ENCODE measurements at places on chromosomes 12 and 14.

- H3K27ac ChIP-seq, result no peak overlapping the region
- no peaks in the 10 kb centered on the region for H3K4me1 ChIP-seq
- DNase-seq, result no peak
- no peaks in the 10 kb centered on the region for H3K36me3 ChIP-seq
- H3K4me3 ChIP-seq, result no peak overlapping the region
- H3K27me3 ChIP-seq, result no peaks in the 10 kb centered on the region
Observed at GRCh38 chr12:88132392-88132791, 9.5 kb downstream of the CEP290 start.

- no peak for DNase-seq
- H3K27me3 ChIP-seq, result no peaks in the 10 kb centered on the region
- peak overlapping the region; percentile 83 for H3K27ac ChIP-seq
Observed at GRCh38 chr14:23556700-23557440, 799 bp downstream of the THTPA start.

- no peak overlapping the region for H3K27ac ChIP-seq
- H3K4me1 ChIP-seq, result no peaks in the 10 kb centered on the region
- peaks cover 42% of the 10 kb centered on the region for H3K36me3 ChIP-seq
- no peaks in the 10 kb centered on the region for H3K27me3 ChIP-seq
- no peak for DNase-seq
Observed at GRCh38 chr14:72961579-72962335, 35.5 kb downstream of the DCAF4 start.

DNA sequence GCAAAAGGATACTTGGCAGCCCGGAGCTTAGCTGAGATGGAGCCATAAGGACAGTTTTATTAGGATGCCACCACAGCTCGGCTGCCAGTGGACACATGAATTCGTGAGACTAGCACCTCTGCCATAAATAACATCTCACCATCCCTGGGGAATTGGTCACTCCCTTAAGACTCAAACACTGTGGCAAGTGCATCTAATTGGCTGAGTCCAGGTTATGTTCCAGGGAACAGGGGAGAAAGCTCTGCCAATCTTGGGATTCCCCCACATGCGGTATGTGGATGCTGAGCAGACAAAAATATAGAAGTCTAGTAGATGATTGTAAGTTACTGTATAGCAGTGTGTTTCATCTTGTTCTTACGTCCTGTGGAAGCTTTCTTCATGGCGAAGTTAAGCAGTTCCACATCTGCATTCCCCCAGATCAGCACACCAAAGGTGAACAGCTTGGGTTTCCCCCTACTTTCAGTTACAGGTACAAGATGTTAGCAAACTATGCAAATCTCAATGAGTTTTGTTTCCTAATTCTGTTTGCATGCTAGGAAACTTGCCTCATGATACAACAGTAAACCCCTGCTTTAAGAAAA is 131.1 kb downstream of the ETV6 start:
- H3K36me3 ChIP-seq, result no peaks in the 10 kb centered on the region
- H3K4me3 ChIP-seq, result no peak overlapping the region
- DNase-seq, result no peak
- H3K27me3 ChIP-seq, result no peaks in the 10 kb centered on the region
- H3K4me1 ChIP-seq, result no peaks in the 10 kb centered on the region
- no peak overlapping the region for H3K27ac ChIP-seq

DNA sequence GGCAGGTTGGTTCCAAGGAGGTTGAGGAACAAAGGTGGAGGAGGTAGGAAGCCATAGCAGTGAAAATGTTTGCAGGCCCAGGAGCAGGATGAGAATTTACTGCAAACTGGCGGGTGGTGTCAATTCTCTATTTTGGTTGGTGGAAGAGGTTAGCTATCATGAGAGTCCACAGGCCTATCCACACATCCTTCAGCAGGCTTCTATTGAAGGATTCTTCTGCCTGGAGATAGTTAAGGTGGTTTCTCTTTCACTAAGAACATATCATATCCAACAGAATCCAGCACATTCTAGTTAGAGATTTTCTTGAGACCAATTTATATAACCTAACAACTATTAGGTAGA is 68.9 kb upstream of the DYRK2 start:
- no peaks in the 10 kb centered on the region for H3K27me3 ChIP-seq
- H3K4me3 ChIP-seq, result peak overlapping the region; percentile 47
- DNase-seq, result no peak
- no peak overlapping the region for H3K27ac ChIP-seq
- peaks cover 50% of the 10 kb centered on the region for H3K4me1 ChIP-seq

DNA sequence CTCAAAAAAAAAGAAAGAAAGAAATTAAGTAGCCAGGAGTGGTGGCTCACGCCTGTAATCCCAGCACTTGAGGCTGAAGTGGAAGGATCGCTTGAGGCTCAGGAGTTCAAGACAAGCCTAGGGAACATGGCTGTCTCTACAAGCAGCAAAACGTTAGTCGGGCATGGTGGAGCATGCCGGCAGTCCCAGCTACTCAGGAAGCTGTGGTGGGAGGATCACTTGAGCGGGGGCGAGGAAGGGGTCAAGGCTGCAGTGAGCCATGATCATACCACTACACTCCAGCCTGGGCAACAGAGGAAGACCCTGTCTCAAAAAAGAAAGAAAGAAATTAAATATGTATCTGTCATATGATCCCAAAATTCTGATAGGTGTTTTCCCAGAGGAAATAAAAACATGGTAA is 5.3 kb downstream of the RAD52 start:
- no peaks in the 10 kb centered on the region for H3K27me3 ChIP-seq
- H3K4me3 ChIP-seq, result no peak overlapping the region
- no peaks in the 10 kb centered on the region for H3K36me3 ChIP-seq
- no peak for DNase-seq
- H3K27ac ChIP-seq, result no peak overlapping the region
- H3K4me1 ChIP-seq, result no peaks in the 10 kb centered on the region

DNA sequence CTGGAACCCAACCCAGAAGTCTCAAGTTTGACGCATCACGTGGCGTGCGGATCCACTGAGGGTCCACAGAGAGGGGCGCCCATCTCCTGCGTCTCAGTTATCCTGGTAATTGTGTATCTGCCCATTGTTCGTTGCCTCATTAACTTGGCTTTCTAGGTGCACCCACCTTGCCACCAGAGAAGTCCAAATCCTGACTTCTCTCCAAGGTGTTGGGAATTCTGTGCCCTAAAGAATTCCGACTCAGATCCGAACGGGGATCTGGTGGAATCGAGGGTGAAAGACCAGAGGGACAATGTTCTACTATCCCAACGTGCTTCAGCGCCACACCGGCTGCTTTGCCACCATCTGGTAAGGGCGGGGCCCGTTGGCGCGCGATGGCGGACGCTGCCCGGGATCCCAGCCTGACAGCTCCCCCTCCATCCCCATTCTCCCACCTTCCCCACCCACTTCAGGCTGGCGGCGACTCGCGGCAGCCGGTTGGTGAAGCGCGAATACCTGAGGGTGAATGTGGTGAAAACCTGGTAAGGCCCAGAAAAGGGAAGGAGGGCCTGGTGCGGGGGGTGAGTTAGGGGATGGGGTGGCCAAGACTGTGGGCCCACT is 481 bp downstream of the REC8 start:
- peak overlapping the region; percentile 40 for H3K27ac ChIP-seq
- H3K4me3 ChIP-seq, result peak overlapping the region; percentile 58
- no peak for DNase-seq
- peaks cover 6% of the 10 kb centered on the region for H3K36me3 ChIP-seq

GRCh38 chr14:103348154-103348553 is 14.1 kb downstream of the EIF5 start:
- no peaks in the 10 kb centered on the region for H3K4me1 ChIP-seq
- no peaks in the 10 kb centered on the region for H3K27me3 ChIP-seq

DNA sequence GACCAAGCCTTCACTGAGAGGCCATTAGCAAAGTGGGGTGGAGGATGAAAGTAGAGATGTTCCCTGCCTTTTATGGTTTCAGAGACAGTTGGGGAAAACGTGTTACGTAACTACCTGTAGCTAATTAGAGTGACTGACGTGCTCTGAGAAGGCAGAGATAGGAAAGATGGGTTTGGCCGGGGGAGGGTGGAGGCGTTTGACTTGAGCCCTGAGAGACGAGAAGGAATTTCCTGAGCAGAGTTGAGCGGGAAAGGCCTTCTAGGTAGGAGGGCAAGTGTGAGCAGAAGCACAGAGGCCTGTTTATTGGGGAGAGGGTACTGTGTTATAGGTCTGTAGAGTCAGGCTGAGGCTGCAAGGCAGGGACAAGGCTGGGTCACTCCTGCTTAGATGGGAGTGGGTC is 8.6 kb downstream of the TUNAR start:
- DNase-seq, result no peak
- no peak overlapping the region for H3K27ac ChIP-seq
- H3K4me1 ChIP-seq, result no peaks in the 10 kb centered on the region
- H3K27me3 ChIP-seq, result no peaks in the 10 kb centered on the region
- H3K36me3 ChIP-seq, result no peaks in the 10 kb centered on the region

- no peak for DNase-seq
- H3K4me3 ChIP-seq, result no peak overlapping the region
- no peaks in the 10 kb centered on the region for H3K4me1 ChIP-seq
- no peaks in the 10 kb centered on the region for H3K27me3 ChIP-seq
Observed at GRCh38 chr12:57497223-57498131, 9.6 kb downstream of the MARS1 start.

DNA sequence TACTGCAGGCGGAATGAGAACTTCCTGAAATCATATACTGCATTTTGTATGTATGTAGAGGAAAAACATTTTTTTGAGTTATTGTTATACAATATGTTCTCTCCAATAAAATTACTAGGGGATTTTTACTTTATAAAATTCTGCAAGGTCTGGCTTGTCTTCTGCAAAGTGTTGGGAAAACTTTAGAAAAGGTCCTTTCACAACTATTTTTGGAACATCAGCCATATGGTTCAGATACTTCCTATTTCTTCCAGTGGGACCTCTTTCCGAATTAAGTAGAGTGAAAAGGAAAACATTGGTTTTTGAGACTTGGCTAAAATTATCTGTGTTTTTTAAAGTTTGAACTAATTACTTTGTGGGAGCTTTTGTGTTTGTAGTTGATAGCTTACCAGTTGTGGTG is 52.7 kb downstream of the DAAM1 start:
- DNase-seq, result no peak
- no peaks in the 10 kb centered on the region for H3K27me3 ChIP-seq
- no peaks in the 10 kb centered on the region for H3K36me3 ChIP-seq
- H3K4me1 ChIP-seq, result no peaks in the 10 kb centered on the region

GRCh38 chr12:73731658-73732057 is 806.0 kb upstream of the ATXN7L3B start:
- H3K27ac ChIP-seq, result no peak overlapping the region
- H3K4me1 ChIP-seq, result no peaks in the 10 kb centered on the region
- no peaks in the 10 kb centered on the region for H3K27me3 ChIP-seq

GRCh38 chr12:5059358-5059757 is 15.7 kb downstream of the KCNA5 start:
- H3K4me1 ChIP-seq, result no peaks in the 10 kb centered on the region
- no peaks in the 10 kb centered on the region for H3K36me3 ChIP-seq
- no peak overlapping the region for H3K4me3 ChIP-seq
- H3K27ac ChIP-seq, result no peak overlapping the region
- no peak for DNase-seq

GRCh38 chr12:93164103-93164880 is 213.4 kb upstream of the NUDT4 start:
- no peaks in the 10 kb centered on the region for H3K4me1 ChIP-seq
- H3K36me3 ChIP-seq, result no peaks in the 10 kb centered on the region
- H3K27me3 ChIP-seq, result no peaks in the 10 kb centered on the region
- DNase-seq, result no peak
- no peak overlapping the region for H3K4me3 ChIP-seq

GRCh38 chr12:2482938-2483660 is 311.7 kb upstream of the FKBP4 start:
- no peaks in the 10 kb centered on the region for H3K27me3 ChIP-seq
- no peak for DNase-seq
- H3K4me3 ChIP-seq, result no peak overlapping the region
- H3K27ac ChIP-seq, result no peak overlapping the region
- H3K4me1 ChIP-seq, result no peaks in the 10 kb centered on the region
- no peaks in the 10 kb centered on the region for H3K36me3 ChIP-seq

DNA sequence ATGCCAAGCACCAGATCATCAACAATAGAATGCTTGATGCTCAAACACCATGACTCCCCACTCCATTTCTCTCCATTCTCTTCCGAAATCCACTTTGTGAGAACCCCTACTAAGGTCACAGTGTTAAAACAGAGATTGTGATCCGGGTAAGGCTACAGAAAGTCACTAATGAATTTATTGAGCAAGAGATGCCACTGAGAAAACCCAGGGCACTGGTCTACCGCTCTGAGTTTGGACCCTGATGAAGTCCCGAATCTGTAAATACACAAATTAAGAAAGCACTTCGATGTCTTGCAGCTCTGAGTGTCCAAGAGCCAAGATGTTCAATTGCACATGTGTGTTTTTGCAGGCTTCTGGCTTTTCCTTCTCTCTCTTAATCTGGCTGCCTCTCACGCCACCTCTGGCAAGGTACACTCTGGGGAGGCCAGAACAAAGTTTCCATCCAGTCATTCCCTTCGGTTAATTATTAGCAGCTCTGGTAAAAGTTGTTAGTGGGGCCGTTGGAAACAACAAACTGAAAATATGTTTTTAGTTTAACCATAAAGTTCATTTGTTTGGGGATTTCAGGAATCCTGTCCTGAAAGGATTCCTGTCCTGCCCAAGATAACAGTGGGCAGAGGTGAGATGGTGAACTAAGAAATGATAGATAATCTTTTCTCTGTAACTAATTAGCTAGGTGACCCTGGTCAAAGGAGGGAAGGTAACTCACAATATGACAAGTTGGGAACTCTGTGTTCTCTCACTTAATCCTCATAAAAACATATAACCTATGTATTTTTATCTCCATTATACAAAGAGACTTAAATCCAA is 75.4 kb downstream of the BTG1 start:
- H3K36me3 ChIP-seq, result no peaks in the 10 kb centered on the region
- H3K27ac ChIP-seq, result no peak overlapping the region
- H3K4me3 ChIP-seq, result no peak overlapping the region
- DNase-seq, result no peak

DNA sequence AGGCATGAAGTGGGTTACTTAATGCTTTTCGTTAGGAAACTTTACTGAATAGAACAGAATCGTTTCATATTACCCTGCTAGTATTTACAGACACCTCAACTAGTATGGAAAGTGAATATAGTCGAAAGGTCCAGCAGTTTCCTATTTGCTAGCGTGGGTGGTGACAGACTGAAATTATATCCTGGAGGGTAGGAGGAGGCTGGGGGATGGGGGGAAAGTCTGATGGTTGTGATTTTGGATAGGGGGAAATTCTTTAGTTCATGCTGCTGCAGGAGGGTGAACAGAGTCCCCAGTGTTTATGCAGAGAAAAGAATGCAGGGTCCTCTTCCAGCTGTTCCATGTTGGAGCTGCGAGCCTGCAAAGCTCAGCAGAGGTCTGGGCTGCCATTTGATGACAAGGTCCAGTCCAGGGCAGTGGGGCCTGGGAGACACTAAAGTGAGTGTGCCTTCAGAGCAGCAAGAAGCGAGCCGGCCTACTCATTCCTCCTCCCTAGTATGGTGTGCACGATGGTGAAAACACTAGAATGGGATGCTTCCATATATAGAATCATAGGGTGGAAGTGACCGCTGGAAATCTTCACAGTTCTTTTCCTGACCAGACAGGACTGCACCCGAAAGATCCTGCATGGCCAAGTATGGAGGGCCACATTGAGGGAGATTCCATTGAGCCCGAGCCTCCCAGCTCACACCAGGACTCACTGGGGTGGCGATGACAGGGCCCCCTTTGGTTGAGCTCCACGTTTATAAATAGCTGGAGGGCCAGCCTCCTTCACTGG is 2.1 kb downstream of the SAMD4A start:
- no peak overlapping the region for H3K27ac ChIP-seq
- no peak overlapping the region for H3K4me3 ChIP-seq
- H3K4me1 ChIP-seq, result peaks cover 9% of the 10 kb centered on the region
